ENCODE measurements at places on chromosomes 13 and 19.

DNA sequence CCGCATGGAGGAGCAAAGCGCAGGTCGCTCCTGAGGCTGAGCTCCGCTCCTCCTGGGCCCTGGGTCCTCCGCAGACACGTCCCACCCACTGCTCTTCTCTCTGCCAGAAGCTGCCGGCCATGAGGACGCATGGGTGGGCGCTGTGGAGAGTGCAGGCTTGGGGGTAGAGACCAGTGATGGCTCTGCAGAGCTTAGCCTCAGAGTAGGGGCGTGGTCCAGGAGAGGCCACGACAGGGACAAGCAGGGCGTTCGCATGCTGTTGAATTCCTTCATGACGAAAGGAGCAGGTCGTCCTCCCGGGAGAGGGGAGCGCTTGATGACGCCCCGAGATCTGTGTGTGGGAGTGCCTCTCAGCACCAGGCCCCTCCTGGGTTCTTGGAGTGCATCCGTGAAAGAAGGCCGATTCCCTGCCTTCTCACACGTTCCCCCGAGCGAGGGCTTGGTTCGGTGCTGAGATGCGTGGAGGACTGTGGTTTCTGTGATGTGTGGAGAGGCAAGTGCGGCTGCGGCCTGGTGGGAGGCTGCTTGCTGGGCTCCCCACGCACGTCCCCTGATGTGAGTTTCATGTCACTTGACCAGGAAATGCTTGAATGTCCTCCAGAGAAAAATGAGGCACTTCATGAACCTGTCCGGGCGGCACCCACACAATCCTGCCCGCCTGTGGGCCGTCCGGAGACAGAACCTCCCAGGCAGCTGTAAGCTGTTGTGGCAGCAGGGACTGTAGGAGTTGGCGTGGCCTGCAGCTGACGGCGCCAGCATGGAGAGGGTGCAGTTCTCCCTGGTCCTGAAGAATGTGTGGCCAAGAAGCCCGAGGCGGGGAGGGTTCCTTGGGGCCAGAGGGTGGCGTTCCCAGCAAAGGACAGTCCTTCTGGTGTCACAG, 4.5 kb downstream of the SF3A2 start:
- no peak for DNase-seq

- no peak for DNase-seq
Observed at GRCh38 chr13:97548711-97549110, 114.7 kb downstream of the RAP2A start.

GRCh38 chr13:97526556-97526955, 92.6 kb downstream of the RAP2A start:
- no peak for DNase-seq

GRCh38 chr13:85204668-85205344, 594.4 kb downstream of the SLITRK6 start:
- no peak for DNase-seq

GRCh38 chr13:34176633-34177032, 358.7 kb downstream of the RFC3 start:
- DNase-seq, result no peak

- DNase-seq, result no peak
Observed at GRCh38 chr19:4042064-4042730, 24.5 kb downstream of the ZBTB7A start.

DNA sequence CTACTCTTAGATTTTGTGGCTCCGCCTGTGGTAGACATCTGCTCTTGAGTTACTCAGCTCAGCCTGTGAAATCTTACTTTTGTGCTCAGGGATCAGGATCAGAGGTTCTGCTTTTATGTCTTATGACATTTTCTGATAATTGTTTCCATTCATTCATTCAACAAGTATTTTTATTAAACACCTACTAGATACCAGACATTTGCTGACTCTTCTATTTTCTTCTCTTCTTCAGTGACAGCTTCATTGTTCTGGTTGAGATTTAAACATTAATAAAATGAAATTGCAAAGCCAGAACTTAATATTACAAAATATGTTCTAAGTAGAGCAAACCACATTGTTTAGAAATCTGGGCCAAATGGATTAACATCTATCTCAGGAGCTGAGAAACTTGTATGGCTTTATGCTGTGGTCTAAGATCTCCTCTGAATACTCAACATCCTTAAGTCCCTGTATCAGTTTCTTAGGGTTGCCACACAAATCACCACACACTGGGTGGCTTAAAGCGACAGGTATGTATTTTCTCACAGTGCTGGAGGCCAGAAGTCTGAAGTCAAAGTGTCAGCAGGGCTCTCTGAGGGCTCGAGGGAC, 15.8 kb upstream of the MICU2 start:
- no peak for DNase-seq

- no peak for DNase-seq
Observed at GRCh38 chr13:102097708-102098107, 304.1 kb downstream of the FGF14 start.

- DNase-seq, result no peak
Observed at GRCh38 chr13:90683711-90684131, 663.8 kb upstream of the MIR17HG start.

DNA sequence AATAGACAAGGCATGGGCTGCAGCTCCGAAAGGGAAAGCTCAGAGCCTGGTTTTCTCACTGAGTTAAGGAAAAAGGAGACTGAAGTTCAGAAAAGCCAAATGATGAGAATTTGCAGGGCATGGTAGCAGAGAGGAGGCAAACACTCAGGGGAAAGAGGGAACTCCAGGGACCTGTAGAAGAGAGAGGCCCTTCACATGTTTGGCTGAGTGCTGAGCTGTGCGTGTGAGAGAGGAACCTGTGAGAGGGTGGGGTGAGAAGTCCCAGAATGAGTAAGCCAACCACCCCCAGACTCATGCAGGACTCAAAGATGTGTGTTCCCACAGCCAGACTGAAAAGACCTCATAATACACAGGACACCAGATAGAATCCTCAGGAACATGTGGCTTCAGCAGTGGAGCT, 2.8 kb upstream of the CRYL1 start:
- no peak for DNase-seq

- DNase-seq, result no peak
Observed at GRCh38 chr13:112685896-112686295, 3.9 kb upstream of the ATP11A start.

DNA sequence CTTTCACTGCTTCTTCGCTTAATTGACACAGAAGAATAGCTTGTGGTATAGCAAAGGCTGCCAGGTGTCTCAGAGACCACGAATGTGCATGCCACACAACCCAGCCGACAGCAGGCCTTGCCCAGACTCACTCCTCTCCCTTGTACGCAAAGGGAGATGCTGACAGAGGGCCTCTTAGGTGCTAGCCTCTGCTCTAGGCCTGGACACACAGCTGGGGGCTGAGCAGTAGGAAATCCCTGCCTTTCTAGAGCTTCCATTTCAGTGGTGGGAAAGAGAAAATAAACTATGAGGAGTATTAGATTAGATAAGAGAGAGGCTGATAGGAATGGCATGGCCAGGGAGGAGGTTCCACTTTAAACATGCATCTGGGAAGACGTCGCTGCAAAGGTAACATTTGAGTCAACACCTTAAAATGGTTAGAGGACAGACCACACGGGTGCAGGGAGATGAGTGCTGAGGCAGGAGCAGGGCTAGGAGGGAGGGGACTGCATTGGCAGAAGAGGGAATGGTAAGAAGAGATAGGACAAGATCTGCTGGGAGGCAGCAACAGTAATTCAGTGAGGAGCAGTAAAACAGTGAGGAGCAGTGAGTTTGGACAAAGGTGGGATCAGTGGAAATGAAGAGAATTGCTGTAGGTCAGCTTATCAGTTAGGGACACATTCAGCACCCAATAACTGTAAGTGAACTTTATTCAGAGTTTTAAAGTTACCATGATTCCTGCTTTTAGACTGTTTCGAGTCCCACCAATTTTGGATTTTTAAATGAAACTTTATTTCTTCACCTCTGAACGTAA, 100.0 kb downstream of the RNF17 start:
- DNase-seq, result no peak

GRCh38 chr19:51158474-51159129, 16.5 kb downstream of the SIGLEC7 start:
- DNase-seq, result no peak

GRCh38 chr19:5826531-5827341, 12.8 kb downstream of the FUT6 start:
- no peak for DNase-seq

GRCh38 chr13:61010358-61010757, 405.3 kb downstream of the PCDH20 start:
- DNase-seq, result no peak

DNA sequence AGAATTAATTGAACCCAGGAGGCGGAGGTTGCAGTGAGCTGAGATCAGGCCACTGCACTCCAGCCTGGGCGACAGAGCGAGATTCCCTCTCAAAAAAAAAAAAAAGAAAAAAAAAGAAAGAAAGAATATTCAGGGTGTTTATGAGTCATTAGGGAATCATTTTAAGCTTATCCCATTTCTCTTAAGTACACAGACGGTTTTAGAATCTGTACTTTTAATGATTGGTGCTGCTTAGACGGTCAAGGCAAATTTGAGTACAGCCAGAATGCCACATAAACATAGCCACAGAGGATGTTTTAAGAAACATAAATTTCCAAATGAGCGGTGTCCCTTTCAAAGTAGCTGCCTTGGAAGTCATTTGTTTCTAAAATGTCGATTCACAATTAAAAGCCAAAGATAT, 2.6 kb downstream of the SPRYD7 start:
- no peak for DNase-seq

- DNase-seq, result no peak
Observed at GRCh38 chr13:34360702-34361101, 542.8 kb downstream of the RFC3 start.

DNA sequence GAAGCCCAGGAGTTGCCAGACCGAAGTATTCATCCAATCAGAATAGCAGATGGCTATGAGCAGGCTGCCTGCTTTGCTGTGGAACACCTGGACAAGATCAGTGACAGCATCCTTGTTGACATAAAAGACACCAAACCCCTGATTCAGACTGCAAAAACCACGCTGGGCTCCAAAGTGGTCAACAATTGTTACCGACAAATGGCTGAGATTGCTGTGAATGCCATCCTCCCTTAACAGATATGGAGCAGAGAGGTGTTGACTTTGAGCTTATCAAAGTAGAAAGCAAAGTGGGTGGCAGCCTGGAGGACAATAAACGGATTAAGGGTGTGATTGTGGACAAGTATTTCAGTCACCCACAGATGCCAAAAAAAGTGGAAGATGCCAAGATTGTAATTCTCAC, 250.3 kb upstream of the OBI1 start:
- no peak for DNase-seq

DNA sequence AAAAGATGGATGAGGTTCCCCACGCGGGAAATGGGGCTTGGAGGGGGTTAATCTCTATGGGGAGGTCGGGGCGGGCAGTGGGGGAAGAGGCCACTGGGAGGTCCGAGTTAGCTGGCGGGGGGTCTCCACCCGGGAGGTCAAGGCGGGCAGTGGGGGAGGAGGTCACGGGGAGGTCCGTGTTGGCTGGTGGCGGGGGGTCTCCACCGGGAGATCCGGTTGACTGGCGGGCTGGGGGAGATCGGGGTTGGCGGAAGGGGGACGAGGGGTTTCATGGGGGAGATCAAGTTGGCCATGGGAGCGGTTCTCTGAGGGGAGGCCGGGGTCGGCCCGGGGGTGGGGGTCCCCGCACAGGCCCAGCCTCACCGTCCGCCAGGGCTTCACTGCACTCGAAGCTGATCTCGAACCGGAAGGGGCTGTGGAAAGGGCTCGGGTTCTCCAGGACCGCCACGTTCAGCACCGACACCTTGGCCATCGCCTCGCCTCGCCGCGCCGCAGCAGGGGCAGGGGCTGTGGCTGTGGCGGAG, 342 bp downstream of the ASF1B start:
- no peak for DNase-seq

- no peak for DNase-seq
Observed at GRCh38 chr13:71290963-71291841, 575.8 kb downstream of the DACH1 start.

DNA sequence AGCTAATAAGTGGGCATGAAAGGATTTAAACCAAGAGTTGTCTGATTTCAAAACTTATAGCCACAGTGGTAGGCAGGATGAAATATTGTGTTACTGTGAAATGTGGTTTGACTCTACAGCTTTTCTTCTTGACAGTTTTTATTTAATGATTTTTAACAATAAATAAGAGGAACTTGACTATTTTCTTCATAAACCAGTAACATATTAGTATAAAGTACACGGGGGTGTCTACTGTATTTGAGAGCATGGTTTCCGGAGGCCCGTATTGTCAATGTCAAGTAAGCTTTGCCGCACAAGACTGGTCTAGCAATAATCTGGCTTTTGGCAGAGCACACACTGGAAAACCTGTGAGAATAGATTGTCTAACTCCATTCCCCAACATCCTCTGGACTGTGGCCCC, 894.5 kb downstream of the PCDH9 start:
- no peak for DNase-seq

DNA sequence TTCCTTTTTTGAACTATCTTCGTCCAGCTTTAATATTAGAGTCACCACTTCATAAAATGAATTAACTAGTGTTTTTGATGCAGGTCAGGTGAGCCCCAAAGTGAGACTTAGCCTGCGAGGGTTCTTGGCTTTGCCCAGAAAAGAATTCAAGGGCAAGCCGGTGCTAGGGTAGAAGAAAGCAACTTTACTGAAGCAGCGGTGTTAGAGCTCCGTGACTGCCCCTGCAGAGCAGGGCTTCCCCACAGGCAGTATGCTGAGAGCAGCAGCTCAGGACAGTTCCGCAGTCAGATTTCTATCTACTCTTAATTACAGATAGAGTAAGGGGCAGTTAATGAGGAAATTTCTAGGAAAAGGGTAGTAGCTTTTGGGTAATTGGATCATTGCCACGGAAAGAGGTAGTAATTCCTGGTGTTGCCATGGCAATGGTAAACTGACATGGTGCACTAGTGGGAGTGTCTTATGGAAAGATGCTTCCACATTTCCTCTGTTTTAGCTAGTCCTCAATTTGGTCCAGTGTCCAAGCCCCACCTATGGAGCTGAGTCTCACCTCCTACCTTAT, 432.2 kb upstream of the ZNF507 start:
- no peak for DNase-seq

DNA sequence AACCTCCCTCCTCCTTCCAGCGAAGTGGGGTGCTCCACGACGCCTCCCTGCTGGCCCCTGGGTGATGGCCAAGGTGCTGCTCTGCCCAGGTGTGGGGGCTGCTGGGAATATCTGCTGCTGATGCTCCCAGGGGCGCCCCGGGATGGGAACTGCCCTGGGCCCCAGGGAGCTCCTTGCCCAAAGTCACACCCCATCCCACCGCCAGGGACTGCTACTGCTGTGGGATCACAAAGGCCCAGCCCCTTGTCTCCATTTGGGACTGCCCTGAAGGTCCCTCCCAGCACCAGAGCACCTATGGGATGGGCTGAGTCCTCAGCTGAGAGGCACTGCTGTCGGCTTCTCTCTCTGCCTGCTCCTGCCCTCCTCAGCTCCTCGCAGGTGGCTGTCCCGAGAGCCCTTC, 19.0 kb downstream of the CHST8 start:
- no peak for DNase-seq

DNA sequence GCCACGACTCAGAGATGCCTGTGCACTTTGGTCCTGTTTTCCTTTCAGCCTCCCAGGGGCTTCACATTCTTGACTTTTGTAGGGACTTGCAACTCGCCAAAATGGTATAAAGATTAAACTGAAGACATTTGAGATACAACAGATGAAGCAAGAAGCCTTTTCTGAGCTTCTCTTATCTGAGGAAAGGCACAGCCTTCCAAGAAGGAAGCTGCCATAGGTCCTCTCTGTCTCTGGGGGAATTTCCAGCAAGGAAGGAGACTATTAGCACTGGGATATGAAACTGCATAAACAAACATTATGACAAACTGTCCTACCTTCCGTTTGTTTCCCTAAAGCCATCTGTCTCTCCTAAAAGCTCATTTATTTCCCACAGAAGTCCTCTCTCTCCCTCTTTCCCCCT, 39.3 kb downstream of the TGDS start:
- no peak for DNase-seq

All from fibroblast of skin of left quadriceps (primary cell).